ENCODE measurements at places on chromosomes 7 and 10.
A peak's percentile ranks its signal among the peaks of the same experiment; 100 is the strongest.

- H3K27ac ChIP-seq = no peak overlapping the region
- no peak overlapping the region for H3K4me3 ChIP-seq
- H3K27me3 ChIP-seq = no peaks in the 10 kb centered on the region
- H3K4me1 ChIP-seq = no peaks in the 10 kb centered on the region
Observed at GRCh38 chr7:84412161-84412969, 217.8 kb upstream of the SEMA3A start.

GRCh38 chr7:22083704-22084240 lies 138.1 kb upstream of the CDCA7L start:
- H3K36me3 ChIP-seq = no peaks in the 10 kb centered on the region
- H3K4me3 ChIP-seq = peak overlapping the region; percentile 88
- no peak for DNase-seq
- H3K27ac ChIP-seq = peak overlapping the region; percentile 63
- H3K27me3 ChIP-seq = peaks cover 1% of the 10 kb centered on the region

- H3K27ac ChIP-seq = no peak overlapping the region
- H3K4me3 ChIP-seq = no peak overlapping the region
- no peaks in the 10 kb centered on the region for H3K27me3 ChIP-seq
- DNase-seq = no peak
- no peaks in the 10 kb centered on the region for H3K4me1 ChIP-seq
Observed at GRCh38 chr10:97372233-97372875, 28.8 kb downstream of the RRP12 start.

DNA sequence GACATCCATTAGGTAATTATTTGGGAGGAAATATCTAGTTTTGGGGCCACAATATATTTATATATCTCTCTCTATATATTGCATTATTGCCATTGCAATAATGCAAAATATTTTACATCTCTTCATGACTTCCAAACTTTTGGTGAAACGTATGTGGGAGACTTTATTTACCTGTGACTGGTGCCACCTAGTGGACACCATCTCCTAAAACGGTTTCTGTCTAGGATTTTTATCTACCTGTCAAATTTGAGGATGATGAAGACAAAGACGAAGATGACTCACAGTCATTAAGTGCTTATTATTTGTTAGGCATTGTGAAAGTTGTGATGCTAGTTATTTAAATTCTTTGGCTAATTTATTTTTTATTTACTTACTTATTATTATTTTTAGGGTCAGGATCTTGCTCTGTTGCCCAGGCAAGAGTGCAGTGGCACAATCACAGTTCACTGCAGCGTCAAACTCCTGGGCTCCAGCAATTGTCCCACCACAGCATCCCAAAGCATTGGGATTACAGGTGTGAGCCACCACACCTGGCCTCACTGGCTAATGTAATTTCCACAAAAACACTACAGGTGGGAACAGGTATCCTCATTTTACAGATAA lies 18.7 kb upstream of the CBLL1 start:
- H3K36me3 ChIP-seq = no peaks in the 10 kb centered on the region
- H3K27me3 ChIP-seq = peaks cover 32% of the 10 kb centered on the region
- H3K4me3 ChIP-seq = no peak overlapping the region
- H3K27ac ChIP-seq = no peak overlapping the region
- peak; percentile 13 for DNase-seq
- no peaks in the 10 kb centered on the region for H3K4me1 ChIP-seq

DNA sequence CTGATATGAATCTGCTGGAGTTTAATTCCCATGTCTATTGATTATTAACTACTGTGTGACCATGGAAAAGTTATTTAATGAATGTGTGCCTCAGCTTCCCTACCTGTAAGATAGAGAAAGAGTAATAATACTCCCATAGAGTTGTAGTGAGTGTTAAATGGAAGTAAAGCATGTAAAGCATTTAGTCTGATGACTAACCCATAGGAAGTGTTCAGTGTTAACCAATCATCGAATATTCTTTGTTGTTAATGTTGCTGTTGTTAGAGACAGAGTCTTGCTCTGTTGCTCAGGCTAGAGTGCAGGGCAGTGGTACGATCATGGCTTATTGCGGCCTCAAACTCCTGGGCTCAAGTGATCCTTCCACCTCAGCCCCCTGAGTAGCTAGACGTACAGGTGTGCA lies 36.2 kb upstream of the CCDC6 start:
- no peak overlapping the region for H3K27ac ChIP-seq
- peaks cover 5% of the 10 kb centered on the region for H3K27me3 ChIP-seq
- no peaks in the 10 kb centered on the region for H3K4me1 ChIP-seq

- peaks cover 3% of the 10 kb centered on the region for H3K27me3 ChIP-seq
- no peak for DNase-seq
- H3K27ac ChIP-seq = no peak overlapping the region
- no peaks in the 10 kb centered on the region for H3K36me3 ChIP-seq
- H3K4me1 ChIP-seq = no peaks in the 10 kb centered on the region
Observed at GRCh38 chr7:91326516-91327199, 62.4 kb downstream of the FZD1 start.

- peaks cover 13% of the 10 kb centered on the region for H3K4me1 ChIP-seq
- no peak for DNase-seq
- no peaks in the 10 kb centered on the region for H3K36me3 ChIP-seq
- H3K27ac ChIP-seq = no peak overlapping the region
- H3K4me3 ChIP-seq = no peak overlapping the region
Observed at GRCh38 chr7:149720372-149721083, 52.9 kb downstream of the ZNF467 start.

- no peak overlapping the region for H3K27ac ChIP-seq
- peaks cover 3% of the 10 kb centered on the region for H3K4me1 ChIP-seq
- no peak overlapping the region for H3K4me3 ChIP-seq
- H3K36me3 ChIP-seq = no peaks in the 10 kb centered on the region
Observed at GRCh38 chr10:102735065-102735562, 8.6 kb upstream of the WBP1L start.

DNA sequence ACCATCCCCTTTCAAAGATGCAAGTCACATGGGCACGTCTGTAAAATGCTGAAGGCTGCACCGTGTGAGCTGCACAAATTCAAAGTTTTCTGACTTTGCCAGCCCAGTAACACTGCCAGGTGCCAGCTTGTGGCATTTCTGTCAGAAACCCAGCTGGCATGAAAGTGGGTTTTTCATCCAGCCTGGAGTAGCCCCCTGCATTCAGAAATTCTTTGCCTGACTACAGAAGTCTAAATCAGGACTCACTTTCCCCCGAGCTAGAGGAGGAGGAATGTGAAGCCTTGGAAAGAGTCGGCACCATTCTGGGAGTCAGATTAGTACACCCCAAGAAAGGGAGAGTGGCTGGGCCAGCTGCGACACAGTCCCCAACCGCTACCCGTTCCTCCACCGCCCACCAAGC lies 56.7 kb upstream of the EN2 start:
- no peak overlapping the region for H3K4me3 ChIP-seq
- H3K27ac ChIP-seq = no peak overlapping the region
- no peak for DNase-seq
- H3K36me3 ChIP-seq = no peaks in the 10 kb centered on the region
- H3K4me1 ChIP-seq = peaks cover 7% of the 10 kb centered on the region

DNA sequence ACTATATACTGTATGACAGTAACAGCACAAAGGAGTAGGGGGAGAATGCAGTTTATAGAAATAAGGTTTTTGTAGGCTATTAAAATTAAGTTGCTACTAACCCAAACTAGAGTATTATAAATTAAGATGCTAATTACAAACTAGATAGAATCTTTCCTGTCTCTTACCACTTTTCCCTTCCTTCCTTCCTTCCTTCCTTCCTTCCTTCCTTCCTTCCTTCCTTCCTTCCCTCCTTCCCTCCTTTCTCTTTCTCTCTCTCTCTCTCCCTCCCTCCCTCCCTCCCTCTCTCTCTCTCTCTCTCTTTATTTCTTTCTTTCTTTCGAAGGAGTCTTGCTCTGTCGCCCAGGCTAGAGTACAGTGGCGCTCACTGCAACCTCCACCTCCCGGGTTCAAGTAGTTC lies 36.4 kb upstream of the BRAF start:
- H3K4me3 ChIP-seq = no peak overlapping the region
- H3K27me3 ChIP-seq = no peaks in the 10 kb centered on the region
- no peak overlapping the region for H3K27ac ChIP-seq
- H3K4me1 ChIP-seq = no peaks in the 10 kb centered on the region
- no peaks in the 10 kb centered on the region for H3K36me3 ChIP-seq

GRCh38 chr10:103553743-103554487 lies 60.4 kb downstream of the NEURL1 start:
- no peaks in the 10 kb centered on the region for H3K36me3 ChIP-seq
- H3K4me3 ChIP-seq = peak overlapping the region; percentile 80
- peaks cover 13% of the 10 kb centered on the region for H3K27me3 ChIP-seq
- peaks cover 26% of the 10 kb centered on the region for H3K4me1 ChIP-seq
- DNase-seq = no peak
- H3K27ac ChIP-seq = no peak overlapping the region

- H3K4me1 ChIP-seq = no peaks in the 10 kb centered on the region
- no peak overlapping the region for H3K4me3 ChIP-seq
- no peaks in the 10 kb centered on the region for H3K36me3 ChIP-seq
- DNase-seq = no peak
- no peak overlapping the region for H3K27ac ChIP-seq
Observed at GRCh38 chr10:128877936-128878335, 589.1 kb upstream of the MGMT start.

DNA sequence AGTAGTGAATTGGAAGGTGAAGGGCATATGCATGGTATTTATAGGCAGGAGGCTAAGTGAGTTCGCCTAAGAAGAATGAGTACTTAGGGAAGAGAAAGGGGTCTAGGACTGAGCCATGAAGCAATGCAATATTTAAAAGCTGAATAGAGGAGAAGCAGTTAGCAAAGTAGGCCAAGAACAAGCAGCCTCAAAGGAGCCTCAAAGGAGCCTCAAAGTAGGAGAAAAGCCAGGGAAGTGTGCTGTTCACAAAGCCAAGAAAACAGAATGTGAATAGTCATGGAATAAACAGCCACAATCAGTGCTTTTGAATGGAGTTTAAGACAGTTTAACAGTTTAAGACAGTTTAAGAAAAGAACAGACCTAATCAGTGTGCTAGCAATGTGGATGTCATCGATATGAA lies 762.0 kb downstream of the SORCS1 start:
- no peaks in the 10 kb centered on the region for H3K36me3 ChIP-seq
- no peaks in the 10 kb centered on the region for H3K27me3 ChIP-seq
- no peak overlapping the region for H3K27ac ChIP-seq
- no peak overlapping the region for H3K4me3 ChIP-seq
- DNase-seq = no peak
